ENCODE measurements at places on chromosomes 6 and 20.

- no peak for DNase-seq
Measured at GRCh38 chr6:1201547-1202200, 110.2 kb upstream of the FOXQ1 start.

DNA sequence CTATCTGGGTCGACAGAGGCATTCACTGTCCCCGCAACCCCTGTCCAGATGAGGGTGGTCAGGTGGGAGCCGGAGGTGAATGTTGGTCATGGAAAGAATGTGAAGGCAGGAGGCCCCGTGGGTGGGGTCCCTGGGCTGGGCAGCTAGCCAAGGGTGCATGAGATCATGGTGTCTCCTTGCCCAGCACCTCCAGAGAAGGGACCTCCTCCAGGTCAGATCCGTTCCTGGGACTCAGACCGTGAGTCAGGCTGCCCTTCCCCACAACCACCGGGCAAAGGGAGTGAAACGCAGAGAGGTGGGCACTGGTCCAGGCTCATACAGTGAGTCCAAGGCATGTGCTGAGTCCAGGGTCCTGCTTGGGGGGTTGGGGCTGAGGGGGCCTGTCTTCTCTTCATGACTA lies 3.5 kb downstream of the FOXS1 start:
- DNase-seq: peak; percentile 54

DNA sequence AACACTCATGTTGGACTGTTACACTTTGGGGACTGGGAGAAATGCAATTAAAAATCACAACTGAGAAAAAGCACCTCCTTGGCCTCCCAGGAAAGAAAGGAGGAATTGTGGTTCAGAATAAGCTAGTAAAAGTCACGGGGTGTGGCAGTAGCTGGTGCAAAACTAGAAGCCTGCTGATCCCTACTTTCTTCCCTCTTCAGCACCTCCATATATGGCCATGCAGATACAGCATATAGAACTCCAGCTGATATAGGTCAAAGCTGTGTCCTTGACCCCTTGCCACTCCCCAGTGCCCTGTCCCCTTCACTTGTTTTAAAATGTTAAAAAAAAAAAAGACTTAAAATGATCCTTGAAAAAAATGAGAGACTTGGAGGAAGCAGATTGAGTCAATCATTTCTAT lies 5.5 kb upstream of the FLRT3 start:
- no peak for DNase-seq

DNA sequence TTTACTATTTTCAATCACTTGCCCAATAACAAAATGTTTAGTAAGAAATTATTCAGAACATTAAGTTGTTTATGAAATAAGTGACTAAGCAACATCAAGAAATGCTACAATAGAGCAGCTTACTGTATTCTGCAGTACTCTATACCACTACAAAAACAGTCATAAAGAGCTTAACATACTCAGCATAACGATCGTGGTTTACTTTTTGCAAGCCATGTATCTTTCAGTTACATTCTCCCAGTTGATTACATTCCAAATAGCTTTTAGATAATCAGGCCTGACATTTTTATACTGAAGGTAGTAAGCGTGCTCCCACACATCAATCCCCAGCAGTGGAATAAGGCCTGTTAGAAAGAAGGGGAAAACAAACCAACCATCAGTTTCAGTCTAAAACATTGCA lies 10.7 kb downstream of the SOD2 start:
- no peak for DNase-seq

GRCh38 chr6:43871284-43871683 lies 101.3 kb downstream of the VEGFA start:
- no peak for DNase-seq

- no peak for DNase-seq
Measured at GRCh38 chr6:107491138-107491609, 1.3 kb downstream of the SOBP start.

GRCh38 chr6:45651301-45651700 lies 273.6 kb upstream of the SUPT3H start:
- DNase-seq: no peak

DNA sequence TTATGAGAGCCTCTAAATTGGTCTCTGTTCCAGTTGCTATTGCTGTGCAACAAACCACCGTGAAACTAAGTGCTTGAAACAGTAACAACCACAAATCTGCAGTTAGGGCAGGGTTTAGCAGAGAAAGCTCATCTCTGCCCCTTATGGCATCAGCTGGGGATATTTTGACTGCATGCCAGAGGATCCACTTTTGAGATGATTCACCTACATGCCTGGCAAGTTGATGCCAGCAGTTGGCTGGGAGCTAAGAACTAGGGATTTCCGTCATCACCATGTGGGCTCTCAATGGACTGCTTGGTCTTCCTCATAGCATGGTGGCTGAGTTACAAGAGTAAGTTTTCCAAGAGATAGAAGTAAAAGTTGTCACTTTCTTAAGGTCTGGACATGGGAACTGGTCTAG lies 35.1 kb downstream of the PLCB4 start:
- peak; percentile 45 for DNase-seq

DNA sequence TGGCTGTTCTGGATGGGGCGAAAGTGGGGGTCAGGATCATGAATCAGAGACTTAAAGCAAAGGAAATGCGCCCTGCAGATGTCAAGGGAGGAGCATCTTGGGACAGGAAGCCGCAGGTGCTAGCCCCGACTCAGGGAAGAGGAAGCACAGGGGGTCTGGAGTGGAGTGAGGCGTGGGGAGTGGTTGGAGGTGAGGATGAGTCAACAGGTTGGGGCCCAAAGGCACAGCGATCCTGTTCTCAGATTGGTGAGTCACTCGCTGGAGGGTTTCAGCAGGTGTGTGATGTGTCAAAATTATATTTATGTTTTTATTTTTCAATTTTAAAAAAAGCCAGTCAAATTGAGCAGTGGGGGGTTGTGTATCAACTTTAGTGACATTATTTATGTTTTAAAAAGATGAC lies 19.0 kb downstream of the PACSIN1 start:
- DNase-seq: no peak

DNA sequence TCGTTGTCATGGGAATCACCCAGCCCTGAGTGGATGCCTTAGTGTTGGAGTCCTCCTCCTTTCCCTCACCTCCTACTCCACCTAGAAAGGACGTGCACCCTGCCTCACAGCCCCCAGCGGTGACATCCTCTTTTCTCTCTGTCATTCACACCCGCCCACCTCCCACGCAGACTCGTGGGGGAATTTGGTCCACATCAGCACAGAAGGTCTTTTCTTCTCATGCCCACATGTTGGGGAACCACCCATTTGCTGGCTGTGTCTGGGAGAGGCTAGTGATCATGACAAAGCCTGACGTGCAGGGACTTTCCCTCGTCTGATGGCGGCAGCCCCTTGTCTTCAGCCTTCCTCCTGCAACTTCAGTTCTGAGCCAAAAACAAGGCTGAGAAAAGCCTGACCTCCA lies 96.0 kb upstream of the CNKSR3 start:
- DNase-seq: no peak

- DNase-seq: no peak
Measured at GRCh38 chr6:136228814-136229213, 21.3 kb downstream of the MTFR2 start.

DNA sequence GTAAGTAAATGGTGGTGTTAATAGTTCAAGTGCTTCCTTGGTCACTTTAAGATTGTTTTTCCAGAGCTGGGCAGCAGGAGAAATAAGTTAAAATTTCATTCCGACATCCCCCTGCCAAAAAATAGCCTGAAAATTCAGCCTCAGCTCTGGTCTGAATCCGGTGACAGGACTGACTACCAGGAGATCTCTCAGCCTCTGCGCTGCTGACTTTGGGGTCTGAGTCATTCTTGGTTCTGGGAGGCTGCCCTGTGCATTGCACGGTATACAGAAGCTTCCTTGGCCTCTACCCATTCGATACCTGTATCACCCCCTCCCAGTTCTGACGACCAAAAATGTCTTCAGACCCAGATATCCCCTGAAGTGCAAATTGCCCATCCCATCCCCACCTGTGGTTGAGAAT lies 36.3 kb upstream of the TFAP2C start:
- DNase-seq: no peak
